Activated naive CD4-positive, alpha-beta T cell treated with anti-CD3 and anti-CD28 coated beads for 36 hours (primary cell): ENCODE measurements at places on chromosomes 4 and X.

DNA sequence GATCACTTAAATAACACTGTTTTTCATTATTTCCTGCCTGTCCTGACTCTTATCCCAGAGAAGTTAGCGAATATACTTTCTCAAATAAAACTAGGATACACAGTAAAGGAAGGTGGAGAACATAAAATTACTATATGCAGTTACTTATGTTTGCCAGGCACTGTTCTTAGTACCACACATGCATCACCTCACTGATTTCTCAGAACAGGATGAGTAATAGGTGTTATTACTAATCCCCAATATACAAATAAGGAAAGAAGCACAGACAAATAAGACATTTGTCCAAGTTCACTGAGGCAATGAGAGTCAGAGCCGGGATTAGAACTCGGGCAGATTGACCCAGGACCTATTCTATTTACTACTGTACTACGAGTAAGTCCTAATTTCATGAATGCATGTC is 91.7 kb downstream of the CORIN start:
- DNase-seq: no peak

GRCh38 chr4:148676344-148676743 is 234.1 kb upstream of the NR3C2 start:
- DNase-seq: no peak

- DNase-seq: no peak
These were observed 78.7 kb upstream of the ZNF518B start for GRCh38 chr4:10535912-10536311.

GRCh38 chrX:18956303-18957032 is 27.4 kb downstream of the PHKA2 start:
- DNase-seq: no peak

GRCh38 chr4:180598281-180598680 is 1644.9 kb upstream of the TENM3 start:
- DNase-seq: no peak

DNA sequence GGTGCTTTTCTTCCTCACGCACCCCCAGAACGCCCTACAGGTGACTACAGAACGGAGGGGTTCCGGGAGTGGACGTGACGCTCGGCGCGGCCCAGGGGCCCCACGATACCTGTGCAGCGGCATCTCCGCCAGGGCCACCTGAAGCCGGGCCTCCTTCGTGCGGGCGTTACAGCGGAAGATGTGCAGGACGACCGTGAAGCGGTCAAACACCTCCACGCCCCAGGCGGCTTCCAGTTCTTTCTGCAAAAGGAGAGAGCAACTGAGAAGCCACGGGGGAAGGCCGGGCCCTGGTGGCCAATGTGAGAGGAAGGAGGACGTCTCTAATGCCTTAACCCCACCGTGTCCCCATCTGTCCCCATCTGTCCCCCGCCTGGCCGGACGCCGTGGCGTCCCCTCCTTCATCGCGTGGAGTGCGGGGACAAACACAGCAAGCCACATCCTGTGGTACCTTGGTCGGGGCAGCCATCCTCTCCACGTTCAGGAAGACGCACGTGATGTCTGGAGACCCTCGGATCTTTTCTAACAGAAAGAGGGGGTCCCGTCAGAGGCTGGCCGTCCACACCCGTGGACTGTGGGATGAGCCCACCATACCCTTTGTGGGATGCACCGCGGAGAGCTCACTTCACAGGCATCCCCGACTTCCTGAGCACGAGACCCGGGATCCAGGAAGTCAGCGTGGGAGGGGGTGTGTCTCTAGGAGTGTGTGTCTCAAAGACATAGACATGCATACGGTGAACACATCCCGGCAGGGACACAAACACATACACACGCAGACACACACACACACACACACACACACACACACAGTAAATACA is 3.6 kb downstream of the GTPBP6 start:
- no peak for DNase-seq

DNA sequence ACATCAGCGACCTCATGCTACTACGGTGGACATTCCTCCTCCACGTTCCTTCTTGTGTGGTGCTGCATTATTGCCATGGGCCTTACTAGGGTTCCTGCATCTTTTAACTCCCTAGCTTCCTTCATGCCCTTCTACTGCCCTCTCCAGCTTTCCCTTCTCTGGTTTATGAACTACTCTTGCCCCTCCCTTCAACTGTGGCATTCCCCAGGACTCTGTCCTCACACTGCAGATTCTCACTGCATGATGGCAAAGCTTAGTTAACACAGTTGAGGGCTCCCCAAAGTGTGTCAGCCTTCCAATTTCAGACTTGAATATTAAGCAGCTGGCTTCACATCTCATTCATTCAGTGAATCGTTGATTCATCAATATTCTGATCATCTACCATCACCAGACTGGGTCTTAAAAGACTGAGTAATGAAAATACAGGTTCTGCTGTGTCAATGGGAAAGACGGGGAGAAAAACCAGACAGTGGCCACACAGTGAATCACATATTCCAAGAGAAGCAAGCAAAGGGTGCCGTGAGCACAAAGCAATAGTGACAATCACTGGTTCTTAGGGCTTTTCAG is 53.0 kb downstream of the ZFX start:
- DNase-seq: no peak
